Vagina (tissue), 2 donors: ENCODE measurements at places on chromosomes 1 and 21. TPM values are rescaled to one million over a fixed set of nuclear protein-coding genes. Genes with fewer than 3 reads are reported as not detected.

AGBL4 gene
- not detected for total RNA-seq

FAM78B gene
- 4.4 TPM for total RNA-seq

PLPPR4 gene
- 1.5 TPM for total RNA-seq

ASH1L gene
- 74.9 TPM for total RNA-seq
